ENCODE measurements at places on chromosomes 5 and 9.

DNA sequence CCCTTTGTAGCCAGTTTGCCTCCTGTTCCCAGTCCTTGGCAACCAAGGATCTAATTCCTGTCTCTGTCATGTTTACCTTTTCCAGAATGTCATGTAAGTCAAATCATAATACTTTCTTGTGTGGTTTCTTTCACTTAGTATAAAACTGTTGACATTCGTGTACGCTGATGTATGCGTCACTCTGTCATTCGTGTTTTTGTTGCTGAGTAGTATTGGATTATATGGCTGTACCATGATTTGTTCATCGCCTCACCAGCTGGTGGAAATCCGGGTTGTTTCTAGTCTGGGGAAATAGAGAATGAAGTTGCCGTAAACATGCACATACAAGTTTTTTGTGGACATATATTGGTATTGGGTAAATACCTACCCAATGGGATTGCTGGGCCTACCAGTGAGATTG, 97.4 kb downstream of the ANGPTL2 start:
- no peaks in the 10 kb centered on the region for H3K36me3 ChIP-seq
- no peaks in the 10 kb centered on the region for H3K4me1 ChIP-seq
- peaks cover 12% of the 10 kb centered on the region for H3K27me3 ChIP-seq
- no peak overlapping the region for H3K27ac ChIP-seq
- no peak for DNase-seq

- H3K27ac ChIP-seq = no peak overlapping the region
- peaks cover 2% of the 10 kb centered on the region for H3K27me3 ChIP-seq
- H3K36me3 ChIP-seq = no peaks in the 10 kb centered on the region
- no peak for DNase-seq
Measured at GRCh38 chr5:33257807-33258429, 182.8 kb upstream of the TARS1 start.

DNA sequence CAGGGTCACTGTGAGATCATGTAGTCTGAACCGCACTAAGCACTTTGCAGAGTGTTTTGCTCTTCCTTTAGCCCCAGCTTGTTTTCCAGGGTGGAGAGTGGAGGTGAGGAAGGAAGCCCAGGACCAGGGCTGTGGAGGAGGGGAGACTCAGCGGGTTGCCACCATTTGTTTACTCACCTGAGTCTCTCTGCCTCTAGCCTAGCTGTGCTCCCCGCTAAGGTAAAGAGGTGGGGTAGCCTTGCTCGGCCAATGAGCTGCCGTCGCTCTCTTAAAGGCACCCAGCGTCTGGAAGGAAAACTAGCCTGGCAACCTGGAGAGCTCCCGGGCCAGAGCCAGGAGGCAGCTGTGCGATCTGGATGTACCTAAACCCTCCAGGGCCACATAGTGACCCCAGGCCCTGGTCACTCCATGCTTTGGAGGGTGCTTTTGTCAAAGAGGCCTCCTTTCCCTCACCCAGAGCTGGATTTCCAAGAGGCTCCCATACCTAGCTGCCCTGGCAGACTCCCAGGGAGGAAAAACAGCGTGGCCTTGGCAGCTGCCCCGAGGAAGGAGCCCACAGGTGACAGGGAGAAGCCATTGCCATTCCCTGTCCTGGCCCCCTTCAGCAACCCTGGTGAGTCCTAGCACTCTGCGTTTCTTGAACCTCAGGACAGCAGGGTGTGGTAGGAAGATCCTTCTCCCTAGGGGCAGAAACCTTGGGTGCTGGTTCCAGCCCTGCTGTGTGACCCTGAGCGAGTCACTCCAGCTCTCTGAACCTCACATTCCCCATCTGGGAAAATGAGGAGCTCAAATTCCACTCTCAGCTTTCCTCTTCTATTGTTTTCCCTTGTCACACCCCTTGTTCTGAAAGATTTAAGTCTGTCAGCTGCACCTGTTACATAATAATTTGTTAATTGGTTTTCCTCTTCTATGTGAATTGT, 42.4 kb upstream of the LARP1 start:
- H3K4me1 ChIP-seq = peaks cover 14% of the 10 kb centered on the region
- no peak overlapping the region for H3K4me3 ChIP-seq
- no peaks in the 10 kb centered on the region for H3K36me3 ChIP-seq
- no peak for DNase-seq

- peaks cover 37% of the 10 kb centered on the region for H3K4me1 ChIP-seq
- no peak overlapping the region for H3K27ac ChIP-seq
- peaks cover 15% of the 10 kb centered on the region for H3K27me3 ChIP-seq
- peak overlapping the region; percentile 72 for H3K4me3 ChIP-seq
- H3K36me3 ChIP-seq = peaks cover 27% of the 10 kb centered on the region
- no peak for DNase-seq
Measured at GRCh38 chr5:14580398-14581034, 1.1 kb upstream of the OTULINL start.

DNA sequence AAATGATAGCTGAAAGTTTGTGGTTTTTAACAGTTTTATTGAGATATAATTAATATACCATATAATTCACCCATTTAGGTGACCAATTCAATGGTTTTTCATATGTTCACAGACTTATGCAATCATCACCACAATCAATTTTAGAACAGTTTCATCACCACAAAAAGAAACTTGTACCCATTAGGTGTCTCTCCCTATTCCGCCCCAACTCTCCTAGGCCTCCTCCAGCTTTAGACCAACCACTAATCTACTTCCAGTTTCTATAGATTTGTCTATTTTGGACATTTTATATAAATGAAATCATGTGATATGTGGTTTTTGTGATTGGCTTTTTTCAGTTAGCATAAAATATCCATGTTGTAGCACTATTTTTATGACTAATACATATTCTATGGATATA, 38.6 kb downstream of the YTHDC2 start:
- H3K27me3 ChIP-seq = no peaks in the 10 kb centered on the region
- peaks cover 47% of the 10 kb centered on the region for H3K36me3 ChIP-seq
- DNase-seq = no peak
- no peak overlapping the region for H3K4me3 ChIP-seq
- H3K4me1 ChIP-seq = no peaks in the 10 kb centered on the region

DNA sequence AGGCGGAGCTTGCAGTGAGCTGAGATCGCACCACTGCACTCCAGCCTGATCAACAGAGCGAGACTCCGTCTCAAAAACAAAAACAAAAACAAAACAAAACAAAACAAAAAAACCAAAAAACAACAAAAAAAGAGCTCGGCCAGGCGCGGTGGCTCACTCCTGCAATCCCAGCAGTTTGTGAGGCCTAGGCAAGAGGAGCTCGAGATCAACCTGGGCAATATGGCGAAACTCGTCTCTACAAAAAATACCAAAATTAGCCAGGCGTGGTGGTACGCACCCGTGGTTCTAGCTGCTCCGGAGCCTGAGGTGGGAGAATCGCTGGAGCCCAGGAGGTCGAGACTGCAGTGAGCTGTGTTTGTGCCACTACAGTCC, 20.2 kb downstream of the TRIM7 start:
- no peak for DNase-seq
- H3K27ac ChIP-seq = peak overlapping the region; percentile 90
- peaks cover 49% of the 10 kb centered on the region for H3K4me1 ChIP-seq

DNA sequence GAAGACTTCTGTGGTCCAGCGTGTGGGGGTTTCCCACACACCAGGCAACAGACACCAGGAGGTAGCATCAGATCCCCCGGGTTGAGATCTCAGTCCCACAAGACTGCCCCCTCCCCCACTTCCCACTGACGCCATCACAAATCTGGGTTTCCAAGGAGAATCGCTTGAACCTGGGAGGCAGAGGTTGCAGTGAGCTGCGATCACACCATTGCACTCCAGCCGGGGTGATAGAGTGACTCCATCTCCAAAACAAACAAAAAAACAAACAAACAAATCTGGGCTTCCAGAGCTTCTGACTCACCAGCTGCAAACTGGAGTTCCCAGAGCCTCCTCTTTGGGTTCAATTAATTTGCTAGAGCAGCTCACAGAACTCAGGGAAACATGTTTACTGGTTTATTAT, 4.7 kb upstream of the GBGT1 start:
- H3K27me3 ChIP-seq = peaks cover 6% of the 10 kb centered on the region
- no peak for DNase-seq
- H3K27ac ChIP-seq = no peak overlapping the region
- H3K36me3 ChIP-seq = no peaks in the 10 kb centered on the region
- no peak overlapping the region for H3K4me3 ChIP-seq
- peaks cover 6% of the 10 kb centered on the region for H3K4me1 ChIP-seq
